HT-29 (cell line): ENCODE measurements at places on chromosomes 1 and 21. TPM values are rescaled to one million over a fixed set of nuclear protein-coding genes. Genes with fewer than 3 reads are reported as not detected.

Gene WASF2
- 21.5 and 23.9 TPM in 2 replicates for total RNA-seq

Gene ST6GALNAC3
- total RNA-seq, result not detected in 2 replicates

Gene SMG7
- 18.3 and 20.7 TPM in 2 replicates for total RNA-seq

Gene C1QTNF12
- 4.1 and 6.0 TPM in 2 replicates for total RNA-seq

Gene COL8A2
- total RNA-seq, result not detected in 2 replicates

Gene PCAT6
- not detected in 2 replicates for total RNA-seq

Gene VWA5B1
- not detected in 2 replicates for total RNA-seq

Gene ESPN
- 1.9 and 5.2 TPM in 2 replicates for total RNA-seq

Gene PRELP
- total RNA-seq, result 0.13 TPM in 1 of 2 replicates, not detected in the other

Gene LIPI
- total RNA-seq, result not detected in 2 replicates

Gene WLS
- 29.0 and 30.8 TPM in 2 replicates for total RNA-seq

Gene SDC3
- total RNA-seq, result 0.31 and 0.42 TPM in 2 replicates

Gene OR2M7
- total RNA-seq, result not detected in 2 replicates

Gene ABCG1
- 2.6 and 5.7 TPM in 2 replicates for total RNA-seq

Gene OR2T35
- not detected in 2 replicates for total RNA-seq

Gene GUCA2B
- 0.26 and 0.84 TPM in 2 replicates for total RNA-seq

Gene SHE
- total RNA-seq, result not detected in 2 replicates

Gene SEMA4A
- total RNA-seq, result 5.1 and 11.6 TPM in 2 replicates

Gene RAB7B
- total RNA-seq, result 9.0 and 10.5 TPM in 2 replicates

Gene HTR6
- 0.42 TPM in 1 of 2 replicates, not detected in the other for total RNA-seq

Gene OLFML3
- 0.03 TPM in 1 of 2 replicates, not detected in the other for total RNA-seq

Gene GJB3
- 63.6 and 70.4 TPM in 2 replicates for total RNA-seq

Gene H3-3A
- total RNA-seq, result 275 and 298 TPM in 2 replicates

Gene RBM11
- total RNA-seq, result not detected in 2 replicates

Gene ROR1
- 34.7 and 40.5 TPM in 2 replicates for total RNA-seq

Gene TESK2
- 2.0 and 2.9 TPM in 2 replicates for total RNA-seq

Gene TCHHL1
- not detected in 2 replicates for total RNA-seq

Gene PACC1
- 10.5 and 11.9 TPM in 2 replicates for total RNA-seq

Gene CCT3
- 389 and 419 TPM in 2 replicates for total RNA-seq

Gene PADI4
- total RNA-seq, result not detected in 2 replicates

Gene STX12
- total RNA-seq, result 16.3 and 18.7 TPM in 2 replicates

Gene CD52
- total RNA-seq, result 1.5 and 2.1 TPM in 2 replicates

Gene CD247
- not detected in 2 replicates for total RNA-seq

Gene SELP
- not detected in 2 replicates for total RNA-seq

Gene CD1B
- not detected in 2 replicates for total RNA-seq

Gene BSND
- total RNA-seq, result 0.10 TPM in 1 of 2 replicates, not detected in the other

Gene ATP6V1G3
- not detected in 2 replicates for total RNA-seq

Gene FCGR2B
- not detected in 2 replicates for total RNA-seq

Gene B4GALT3
- 57.5 and 70.7 TPM in 2 replicates for total RNA-seq

Gene CYP4A11
- not detected in 2 replicates for total RNA-seq

Gene PADI1
- total RNA-seq, result 16.3 and 17.5 TPM in 2 replicates
